ENCODE measurements at places on chromosomes 11 and 22.

DNA sequence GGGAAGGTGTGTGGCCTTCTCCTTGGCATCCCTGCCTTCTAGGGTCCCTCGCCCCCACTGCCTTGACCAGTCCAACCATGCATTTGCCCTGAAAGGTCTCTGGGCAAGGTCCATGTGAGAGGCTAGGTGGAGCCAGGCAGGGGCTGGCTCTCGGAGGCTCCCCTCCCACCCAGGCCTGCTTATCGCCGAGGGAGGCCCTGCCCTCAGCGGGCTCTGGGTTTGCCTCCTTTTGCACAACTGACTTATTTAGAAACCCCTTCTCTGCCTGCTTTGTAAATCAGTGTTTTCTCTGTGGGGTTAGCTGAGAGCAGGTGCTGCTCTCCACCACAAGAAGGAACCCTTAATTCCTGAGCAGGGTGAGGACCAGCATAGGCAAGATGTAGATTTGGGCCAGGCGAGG is 47.7 kb downstream of the CD82 start:
- no peak overlapping the region for H3K27ac ChIP-seq
- H3K4me3 ChIP-seq: no peak overlapping the region
- peaks cover 9% of the 10 kb centered on the region for H3K4me1 ChIP-seq
- no peaks in the 10 kb centered on the region for H3K36me3 ChIP-seq
- no peaks in the 10 kb centered on the region for H3K27me3 ChIP-seq
- DNase-seq: no peak

DNA sequence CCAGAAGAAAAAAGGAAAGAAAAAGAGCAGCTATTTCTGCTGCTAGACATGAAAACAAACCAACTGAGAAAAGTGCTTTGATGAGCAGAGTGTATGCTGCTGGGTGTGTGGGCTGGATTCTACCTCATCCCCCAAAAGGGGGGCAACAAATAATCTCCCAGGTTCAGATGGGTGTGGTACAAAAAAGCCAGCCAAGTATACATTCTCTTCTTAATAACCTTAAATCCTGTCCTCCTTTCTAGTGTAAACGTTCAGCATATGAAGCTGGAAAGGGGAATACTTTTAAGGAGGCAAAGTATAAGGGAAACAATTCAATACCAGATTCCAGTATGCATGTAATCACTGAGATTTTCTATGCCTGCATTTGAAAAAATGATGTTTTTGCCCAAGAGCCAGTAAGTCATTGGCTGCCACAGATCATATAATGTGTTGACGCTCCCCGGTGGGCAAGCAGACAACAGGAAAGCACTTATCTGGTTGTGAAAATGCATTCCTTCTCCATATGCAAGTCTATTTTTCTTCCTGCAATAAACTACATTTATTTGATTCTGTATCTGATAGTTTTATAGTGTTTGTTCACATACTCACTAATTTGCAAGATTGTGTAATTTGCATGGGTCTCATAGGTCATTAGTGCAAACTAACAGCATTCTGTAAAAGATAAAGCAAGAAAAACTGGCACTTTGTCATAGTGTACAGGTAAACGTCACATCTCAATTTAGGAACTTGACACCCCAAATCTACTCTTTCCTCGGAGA is 201.1 kb downstream of the CADM1 start:
- H3K36me3 ChIP-seq: no peaks in the 10 kb centered on the region
- no peak for DNase-seq

- no peak overlapping the region for H3K4me3 ChIP-seq
- H3K36me3 ChIP-seq: no peaks in the 10 kb centered on the region
- no peak for DNase-seq
- no peak overlapping the region for H3K27ac ChIP-seq
These were observed 4.9 kb downstream of the GRK2 start for GRCh38 chr11:67271205-67271540.

GRCh38 chr22:49704345-49705215 is 123.1 kb downstream of the BRD1 start:
- no peaks in the 10 kb centered on the region for H3K27me3 ChIP-seq
- no peaks in the 10 kb centered on the region for H3K36me3 ChIP-seq
- no peak for DNase-seq
- no peaks in the 10 kb centered on the region for H3K4me1 ChIP-seq

DNA sequence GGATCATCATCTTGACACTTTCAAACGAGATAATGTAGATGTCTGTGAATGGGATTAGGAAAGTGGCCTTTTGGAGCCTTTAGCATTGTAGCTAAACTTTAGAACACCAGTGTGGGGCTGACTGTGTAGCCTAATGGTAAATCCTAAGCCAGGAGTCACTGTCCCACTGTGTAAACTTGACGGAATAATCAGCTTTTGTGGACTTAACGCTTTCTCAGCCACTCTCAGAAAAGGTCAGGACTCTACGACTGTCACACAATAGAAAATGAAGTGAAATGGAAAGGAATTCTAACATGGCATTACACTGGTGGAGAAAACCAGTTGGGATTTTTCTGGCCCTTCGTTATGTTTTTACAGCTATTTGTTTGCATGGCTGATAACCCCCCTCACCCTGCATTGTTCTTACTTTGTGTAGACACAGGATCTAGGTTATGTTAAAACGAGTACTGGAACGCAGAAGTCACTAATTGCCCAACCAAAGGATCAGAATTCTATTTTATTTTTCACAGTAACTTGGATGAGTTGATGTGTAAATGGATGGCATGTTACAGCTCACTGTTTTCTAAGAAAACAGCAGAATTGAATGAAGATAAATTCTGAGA is 22.0 kb upstream of the GRAMD1B start:
- DNase-seq: no peak
- H3K27ac ChIP-seq: no peak overlapping the region
- no peak overlapping the region for H3K4me3 ChIP-seq
- no peaks in the 10 kb centered on the region for H3K36me3 ChIP-seq
- peaks cover 2% of the 10 kb centered on the region for H3K27me3 ChIP-seq

DNA sequence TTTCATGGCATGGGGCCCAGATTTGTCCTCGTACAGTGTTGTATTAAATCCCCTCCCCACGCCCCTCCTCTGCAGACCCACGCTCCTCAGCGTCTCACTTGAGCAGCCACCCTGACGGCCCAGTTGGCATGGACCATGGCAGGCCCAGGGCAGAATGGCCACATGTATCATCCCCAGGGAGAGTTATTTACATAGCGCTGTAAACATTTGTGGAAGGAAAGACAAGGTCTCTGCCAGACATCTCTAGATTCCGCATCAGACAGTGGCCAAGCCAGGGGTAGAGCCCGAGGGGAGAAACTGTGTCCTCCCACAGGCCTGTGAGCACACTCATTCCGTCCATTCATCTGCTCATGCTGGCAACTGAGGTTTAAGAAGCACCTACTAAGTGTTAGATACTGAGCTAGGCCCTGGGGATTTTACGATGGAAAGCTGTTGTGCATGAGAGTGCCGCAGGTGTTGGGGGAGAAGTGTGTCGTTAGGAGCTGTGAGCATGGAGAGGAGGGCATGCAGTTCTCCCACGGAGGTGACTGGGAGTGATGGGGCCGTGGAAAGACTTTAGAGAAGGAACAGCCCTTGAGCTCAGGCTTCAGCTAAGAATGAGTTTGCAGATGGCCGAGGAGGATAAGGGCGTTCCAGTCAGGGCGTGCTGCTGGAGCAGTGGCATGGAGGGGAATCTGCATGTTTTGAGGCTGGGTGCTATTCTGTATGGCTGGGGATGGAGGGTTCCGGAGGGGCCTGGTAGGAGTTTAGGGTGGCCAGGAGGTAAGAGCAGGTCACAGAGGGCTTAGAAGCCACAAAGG is 94.9 kb downstream of the GRIK4 start:
- H3K27ac ChIP-seq: no peak overlapping the region
- H3K36me3 ChIP-seq: no peaks in the 10 kb centered on the region
- no peak overlapping the region for H3K4me3 ChIP-seq
- DNase-seq: no peak
- no peaks in the 10 kb centered on the region for H3K27me3 ChIP-seq

GRCh38 chr11:119907122-119907851 is 178.3 kb upstream of the NECTIN1 start:
- 0 out of 2 replicates have a peak, but pooled peaks cover 2% of the 10 kb centered on the region for H3K27me3 ChIP-seq
- no peak overlapping the region for H3K27ac ChIP-seq
- H3K4me1 ChIP-seq: peaks cover 8% of the 10 kb centered on the region
- no peaks in the 10 kb centered on the region for H3K36me3 ChIP-seq
- no peak for DNase-seq

- H3K27me3 ChIP-seq: no peaks in the 10 kb centered on the region
- no peaks in the 10 kb centered on the region for H3K36me3 ChIP-seq
- H3K4me1 ChIP-seq: no peaks in the 10 kb centered on the region
- no peak for DNase-seq
- no peak overlapping the region for H3K27ac ChIP-seq
- no peak overlapping the region for H3K4me3 ChIP-seq
These were observed 9.4 kb downstream of the PARVA start for GRCh38 chr11:12386745-12387144.

DNA sequence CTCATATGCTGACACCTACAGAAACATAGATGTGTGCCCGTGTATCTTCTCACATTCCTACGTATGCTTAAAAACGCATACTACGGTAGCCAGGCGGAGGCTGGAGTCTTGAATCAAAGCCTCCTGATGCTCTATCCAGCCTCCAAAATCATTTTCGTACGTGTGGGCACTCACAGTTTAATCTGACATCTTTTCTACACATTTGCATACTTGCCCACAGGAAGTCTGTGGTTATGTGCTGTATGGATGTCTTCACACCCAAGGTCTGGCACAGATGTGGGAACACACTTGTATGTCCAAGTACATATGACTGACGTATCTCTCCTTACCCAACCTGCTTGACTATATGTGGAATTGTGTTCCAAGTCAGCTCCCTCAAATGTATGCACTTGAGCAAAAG is 561.8 kb upstream of the CADM1 start:
- H3K27ac ChIP-seq: no peak overlapping the region
- H3K27me3 ChIP-seq: no peaks in the 10 kb centered on the region
- no peak overlapping the region for H3K4me3 ChIP-seq
- DNase-seq: no peak
- no peaks in the 10 kb centered on the region for H3K36me3 ChIP-seq

GRCh38 chr11:77542296-77542695 is 47.5 kb upstream of the AQP11 start:
- DNase-seq: no peak
- H3K4me1 ChIP-seq: peaks cover 1% of the 10 kb centered on the region
- H3K27me3 ChIP-seq: no peaks in the 10 kb centered on the region
- H3K27ac ChIP-seq: no peak overlapping the region

DNA sequence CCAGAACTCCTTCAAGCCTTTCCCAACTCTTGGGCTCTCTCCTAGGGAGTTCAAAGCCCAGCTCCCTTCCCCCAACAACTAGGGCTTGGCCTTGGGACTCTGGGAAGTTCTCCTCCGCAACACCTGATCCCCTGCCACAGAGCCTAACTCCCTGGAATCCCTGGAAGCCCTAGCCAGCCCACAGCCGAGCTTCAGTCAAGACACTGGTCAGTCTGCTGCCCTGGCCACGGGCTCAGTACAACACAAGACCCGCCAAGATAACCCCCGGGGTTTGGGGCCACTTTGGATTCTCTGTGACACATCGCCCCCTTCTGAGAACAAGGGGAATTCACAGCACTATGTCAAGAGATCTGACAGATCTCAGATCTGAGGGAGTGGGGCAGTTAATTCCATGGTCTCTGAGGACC is 58.3 kb downstream of the SLC22A12 start:
- H3K36me3 ChIP-seq: no peaks in the 10 kb centered on the region
- peaks cover 9% of the 10 kb centered on the region for H3K4me1 ChIP-seq
- H3K27me3 ChIP-seq: peaks cover 18% of the 10 kb centered on the region
- peak overlapping the region; percentile 38 for H3K4me3 ChIP-seq
- no peak overlapping the region for H3K27ac ChIP-seq
- no peak for DNase-seq

DNA sequence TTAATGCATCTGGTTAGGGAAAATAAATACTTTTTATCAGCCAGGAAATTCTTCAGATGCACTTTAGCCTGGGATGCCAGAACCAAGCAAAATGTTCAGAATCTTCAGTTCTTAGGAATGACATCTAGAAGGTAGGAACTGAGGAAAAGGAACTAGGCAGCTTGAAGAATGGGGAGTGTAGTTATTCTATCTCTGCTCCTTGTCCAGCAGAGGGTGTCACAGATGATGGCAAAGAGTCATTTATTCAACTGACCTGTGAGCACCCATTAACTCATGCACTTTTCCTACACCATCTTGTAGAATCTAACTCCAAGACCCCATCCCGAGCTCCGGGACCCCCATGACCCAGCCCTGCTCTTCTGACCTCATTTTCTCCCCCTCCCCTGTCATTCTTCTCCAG is 122.1 kb upstream of the ISX start:
- H3K27me3 ChIP-seq: no peaks in the 10 kb centered on the region
- no peak overlapping the region for H3K27ac ChIP-seq
- H3K4me1 ChIP-seq: no peaks in the 10 kb centered on the region

DNA sequence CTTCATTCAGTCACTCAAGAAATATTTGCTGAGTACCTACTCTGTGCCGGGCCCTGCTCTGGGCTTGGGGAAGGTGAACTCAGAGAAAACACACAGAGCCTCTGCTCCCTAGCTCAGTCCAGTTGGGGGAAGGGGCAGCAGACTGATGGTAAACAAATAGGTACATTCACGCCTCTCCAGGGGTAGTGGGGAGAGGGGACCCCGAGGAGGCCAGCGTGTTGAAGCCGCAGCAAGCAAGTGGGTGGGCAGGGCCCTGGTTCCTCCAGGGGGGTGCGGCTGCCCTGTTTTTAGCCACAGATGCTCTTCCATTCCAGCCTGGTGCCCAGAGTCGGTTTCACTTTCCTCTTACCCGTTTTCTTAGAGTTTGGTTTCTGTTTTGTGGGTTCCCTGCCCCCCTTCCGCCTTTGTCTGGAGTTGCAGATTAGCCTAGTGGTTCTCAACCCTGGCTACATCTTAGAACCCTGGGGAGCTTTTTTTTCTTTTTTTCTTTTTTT is 8.7 kb downstream of the DRAP1 start:
- peaks cover 7% of the 10 kb centered on the region for H3K4me1 ChIP-seq
- peak overlapping the region; percentile 41 for H3K27ac ChIP-seq
- peaks cover under 1% of the 10 kb centered on the region for H3K36me3 ChIP-seq
- H3K27me3 ChIP-seq: no peaks in the 10 kb centered on the region
- DNase-seq: no peak
